ENCODE measurements at places on chromosomes 16 and 17.

DNA sequence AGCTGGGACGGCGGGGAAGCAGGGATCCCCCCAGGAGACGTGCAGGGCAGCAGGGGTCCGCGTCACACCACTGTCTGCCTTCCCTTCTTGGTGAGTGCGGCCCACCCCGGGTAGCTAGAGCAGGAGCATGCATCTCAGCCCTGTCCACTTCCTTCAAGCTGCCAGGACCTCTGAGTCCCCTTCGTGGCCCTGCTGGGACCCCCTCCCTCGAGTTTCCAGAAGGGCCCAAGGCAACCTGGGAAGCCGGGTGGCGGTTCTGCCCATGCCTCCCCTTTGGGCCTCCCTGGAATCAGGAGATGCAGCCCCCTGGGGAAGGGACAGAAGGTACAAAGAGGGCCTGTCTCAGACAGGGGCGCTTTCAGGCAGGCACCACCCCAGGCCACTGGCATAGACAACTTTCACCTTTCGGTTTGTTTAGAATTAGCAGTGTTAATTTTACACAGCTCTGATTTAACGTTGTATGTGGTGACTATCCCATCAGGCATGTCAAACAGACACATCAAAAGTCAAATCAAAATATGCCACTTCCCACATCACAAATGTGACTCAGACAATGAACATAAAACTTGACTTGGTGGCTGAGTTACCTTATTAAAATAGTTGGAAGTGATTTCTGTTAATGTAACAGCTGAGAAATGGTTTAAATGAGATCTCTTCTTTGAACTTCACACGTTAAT is 94.5 kb upstream of the METRNL start:
- DNase-seq, result no peak

- no peak for DNase-seq
Observed at GRCh38 chr16:88962478-88963152, 14.4 kb downstream of the CBFA2T3 start.

DNA sequence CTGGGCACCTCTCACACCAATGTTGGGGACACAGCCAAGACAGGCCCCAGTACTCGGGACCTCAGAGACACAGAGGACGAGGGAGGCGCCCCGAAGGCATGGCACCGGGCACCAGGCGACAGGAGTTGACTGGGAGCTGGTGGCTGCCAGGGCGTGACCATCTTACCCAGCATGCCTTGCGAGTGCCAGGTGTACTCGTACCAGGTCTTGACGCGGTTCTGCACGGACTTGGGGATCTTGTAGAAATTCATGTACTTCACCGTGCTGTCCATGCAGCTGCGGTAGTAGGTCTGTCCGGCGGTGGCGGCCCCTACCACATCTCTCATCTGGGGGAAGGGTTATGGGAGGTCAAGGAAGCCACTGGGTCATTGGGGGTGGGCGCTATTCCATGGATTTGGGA is 67.3 kb downstream of the CNGB1 start:
- no peak for DNase-seq

- DNase-seq, result no peak
Observed at GRCh38 chr16:22189473-22190080, 16.5 kb upstream of the EEF2K start.

GRCh38 chr17:17822189-17822588 is 14.6 kb downstream of the SREBF1 start:
- peak; percentile 49 for DNase-seq

All from BJ (cell line).